ENCODE measurements at places on chromosomes 13 and 19.

GRCh38 chr13:98239162-98240076, 62.4 kb upstream of the RNF113B start:
- no peak for DNase-seq

DNA sequence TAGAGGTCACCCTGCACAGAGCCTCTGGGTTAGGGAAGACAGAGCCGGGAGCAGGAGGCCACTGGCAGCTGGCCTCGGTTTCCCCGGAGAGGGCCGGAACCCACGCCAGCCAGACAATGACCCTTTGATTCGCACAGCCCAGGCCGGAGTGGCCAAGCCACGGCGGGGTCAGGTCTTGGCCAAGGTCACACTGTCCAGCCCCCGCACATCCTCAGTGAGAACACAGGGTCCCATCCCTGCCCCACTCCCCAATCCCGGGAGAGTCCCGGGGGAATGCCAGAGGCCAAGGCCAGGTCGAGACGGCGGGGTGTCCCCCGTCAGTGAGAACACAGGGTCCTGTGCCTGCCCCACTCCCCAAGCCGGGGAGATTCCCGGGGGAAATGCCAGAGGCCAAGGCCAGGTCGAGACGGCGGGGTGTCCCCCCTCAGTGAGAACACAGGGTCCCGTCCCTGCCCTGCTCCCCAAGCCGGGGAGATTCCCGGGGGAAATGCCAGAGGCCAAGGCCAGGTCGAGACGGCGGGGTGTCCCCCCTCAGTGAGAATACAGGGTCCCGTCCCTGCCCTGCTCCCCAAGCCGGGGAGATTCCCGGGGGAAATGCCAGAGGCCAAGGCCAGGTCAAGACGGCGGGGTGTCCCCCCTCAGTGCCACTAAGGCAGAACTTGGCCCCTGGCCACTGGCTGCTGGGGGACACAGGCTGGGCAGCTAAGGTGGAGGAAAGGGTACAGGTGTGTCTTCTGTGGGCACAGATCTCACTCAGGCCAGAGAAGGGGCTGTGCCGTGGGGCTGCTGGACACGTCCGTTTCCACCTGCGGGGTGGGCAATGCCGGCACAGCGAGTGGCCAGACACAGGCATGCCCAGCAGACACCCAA, 1.7 kb upstream of the FSTL3 start:
- no peak for DNase-seq

DNA sequence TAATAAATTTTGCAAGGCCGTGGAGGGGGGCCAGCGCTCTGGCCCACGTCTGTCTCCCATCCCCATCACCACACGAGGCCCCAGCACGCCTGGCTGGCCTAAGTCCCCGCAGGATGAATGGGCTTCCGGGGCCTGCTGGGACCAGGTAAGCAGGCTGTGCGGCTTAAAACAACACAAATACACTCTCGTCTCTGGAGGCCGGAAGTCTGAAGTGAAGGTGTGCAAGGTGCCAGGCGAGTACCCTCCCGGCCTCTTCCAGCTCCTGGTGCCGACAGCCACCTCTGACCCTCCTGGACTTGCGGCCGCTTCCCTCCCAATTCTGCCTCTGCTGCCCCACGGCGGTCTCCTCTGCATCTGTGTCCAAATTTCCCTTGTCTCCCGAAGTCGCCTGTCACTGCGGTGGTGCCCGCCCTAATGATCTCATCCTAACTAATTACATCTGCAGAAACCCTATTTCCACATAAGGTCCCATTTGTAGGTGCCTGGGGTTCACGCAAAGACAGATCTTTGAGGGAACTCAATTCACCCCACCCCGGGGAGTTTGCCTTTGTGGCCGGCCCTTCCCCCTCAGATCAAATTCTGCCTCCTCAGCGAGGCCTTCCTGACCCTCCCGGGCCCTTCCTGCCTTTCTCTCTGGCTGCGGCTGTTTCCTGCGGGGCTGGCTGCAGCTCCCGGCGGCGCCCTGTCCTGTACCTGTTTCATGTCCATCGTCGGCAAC, 8.1 kb upstream of the PTBP1 start:
- DNase-seq = no peak

DNA sequence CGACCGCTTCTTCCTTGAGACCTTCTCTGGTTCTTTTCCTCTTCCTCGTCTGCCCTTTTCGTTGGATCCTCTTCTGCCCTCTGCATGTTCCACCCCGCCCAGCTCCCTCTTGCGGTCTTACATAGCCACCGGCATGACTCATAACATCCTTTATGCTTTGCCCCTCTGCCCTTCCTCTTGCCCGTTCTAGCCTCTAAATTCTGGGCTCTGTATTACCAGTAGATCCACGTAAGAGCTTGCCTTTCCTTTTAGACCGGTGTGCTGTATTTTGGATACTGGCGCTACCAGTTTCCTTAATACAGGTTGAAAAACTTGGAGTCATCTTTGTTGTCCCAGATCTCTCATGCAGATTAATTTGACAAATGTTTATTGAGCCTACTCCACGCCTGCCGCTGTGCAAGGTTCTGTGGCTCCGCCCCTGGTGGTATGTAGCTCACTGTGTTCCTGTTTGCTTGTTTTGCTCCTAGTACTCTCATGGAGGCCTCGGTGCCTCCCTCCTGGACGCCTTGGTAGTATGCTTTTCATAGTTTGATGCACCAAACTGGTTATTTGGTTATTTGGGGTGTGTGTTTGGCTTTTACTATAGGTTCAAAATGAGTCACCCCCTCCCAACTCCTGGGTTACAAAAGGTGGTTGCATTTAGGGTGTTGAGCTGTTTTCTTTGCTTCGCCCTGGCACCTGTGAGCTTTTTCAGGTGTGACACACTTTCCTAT, 1.7 kb downstream of the GTF3A start:
- peak; percentile 64 for DNase-seq

DNA sequence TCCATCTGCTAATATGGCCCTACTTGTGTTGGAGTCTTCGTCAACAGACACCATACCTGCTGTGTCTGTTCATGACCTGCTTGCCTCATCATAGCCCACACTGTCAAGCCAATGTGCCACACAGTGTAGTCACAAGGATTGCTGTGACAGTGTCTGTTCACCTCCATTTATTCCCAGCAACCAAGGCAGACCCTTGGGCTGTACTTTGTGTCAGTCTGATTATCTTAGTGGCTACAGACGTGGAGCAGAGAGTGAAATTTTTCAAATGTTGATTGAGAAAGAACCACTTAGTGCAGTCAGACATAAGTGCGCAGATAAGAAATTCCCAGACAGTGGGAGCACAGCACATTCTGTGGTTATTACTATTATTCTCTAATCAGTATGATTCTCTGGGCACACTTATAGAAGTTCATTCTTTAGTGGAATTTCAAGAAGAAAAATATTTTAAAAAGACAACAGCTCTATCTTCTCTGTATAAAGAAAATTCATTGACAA, 184.6 kb downstream of the GPC6 start:
- no peak for DNase-seq

GRCh38 chr13:26882731-26883130, 122.1 kb upstream of the GPR12 start:
- DNase-seq = no peak

DNA sequence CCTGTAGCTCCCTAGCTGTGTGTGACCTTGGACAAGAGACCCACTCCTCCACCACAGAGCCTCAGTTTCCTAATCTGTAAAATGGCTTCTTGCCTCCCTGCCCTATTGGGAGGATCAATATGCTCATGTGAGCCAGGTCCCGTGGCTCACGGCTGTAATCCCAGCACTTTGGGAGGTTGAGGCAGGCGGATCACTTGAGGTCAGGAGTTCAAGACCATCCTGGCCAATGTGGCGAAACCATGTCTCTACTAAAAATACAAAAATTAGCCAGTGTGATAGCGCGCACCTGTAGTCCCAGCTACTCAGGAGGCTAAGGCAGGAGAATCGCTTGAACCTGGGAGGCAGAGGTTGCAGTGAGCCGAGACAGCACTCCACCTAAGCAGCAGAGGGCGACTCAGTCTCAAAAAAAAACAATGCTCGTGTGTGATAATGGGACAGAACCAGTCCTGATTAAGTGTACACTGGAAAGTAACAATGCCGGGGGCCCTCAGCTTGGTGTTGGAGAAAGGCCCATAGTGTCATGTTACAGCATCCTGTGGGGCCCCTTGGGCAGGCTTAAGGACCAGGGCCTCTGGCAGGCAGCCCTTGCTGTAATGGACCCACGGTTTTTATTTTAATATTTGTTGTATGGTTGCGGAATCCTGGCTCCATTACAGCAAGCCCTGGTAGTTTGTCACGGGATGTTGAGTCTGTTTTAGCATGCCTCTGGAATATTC, 6.8 kb downstream of the RPS11 start:
- peak; percentile 94 for DNase-seq

DNA sequence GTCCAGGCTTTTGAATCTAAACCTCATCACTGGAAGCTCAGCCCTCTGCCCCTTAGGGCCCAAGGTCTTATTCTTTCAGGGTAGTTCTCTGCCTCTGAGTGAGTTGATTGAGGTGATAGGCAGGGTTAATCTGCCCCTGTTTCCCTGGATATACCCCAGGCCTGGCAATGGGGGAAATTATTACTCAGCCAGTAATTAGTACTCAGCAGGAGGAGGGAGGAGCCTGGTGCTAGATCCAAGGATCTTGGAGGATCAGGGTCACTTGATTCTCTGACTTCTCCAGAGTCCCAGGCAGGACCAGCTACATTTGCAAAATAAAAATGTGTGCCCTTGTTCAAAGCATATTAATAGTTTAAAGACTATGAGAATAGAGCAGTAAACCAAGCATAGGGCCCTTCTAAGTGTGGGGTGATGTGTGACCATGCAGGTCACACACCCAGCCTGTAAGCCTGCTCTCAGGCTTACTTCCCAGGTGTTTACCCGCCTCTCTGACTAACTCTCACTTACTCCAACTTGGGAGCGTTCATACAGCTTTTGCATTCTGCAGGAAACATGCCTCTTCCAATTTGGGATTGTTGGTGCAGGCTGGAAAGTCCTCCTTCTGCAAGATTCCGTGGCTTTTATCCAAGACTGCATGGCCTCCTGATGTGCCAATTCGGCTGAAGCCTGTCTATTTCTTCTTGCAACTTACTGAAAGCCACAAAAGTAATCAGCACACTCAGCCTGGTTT, 7.9 kb upstream of the STK24 start:
- DNase-seq = no peak

- no peak for DNase-seq
These were observed 7.2 kb downstream of the RPL36 start for GRCh38 chr19:5697022-5697889.

DNA sequence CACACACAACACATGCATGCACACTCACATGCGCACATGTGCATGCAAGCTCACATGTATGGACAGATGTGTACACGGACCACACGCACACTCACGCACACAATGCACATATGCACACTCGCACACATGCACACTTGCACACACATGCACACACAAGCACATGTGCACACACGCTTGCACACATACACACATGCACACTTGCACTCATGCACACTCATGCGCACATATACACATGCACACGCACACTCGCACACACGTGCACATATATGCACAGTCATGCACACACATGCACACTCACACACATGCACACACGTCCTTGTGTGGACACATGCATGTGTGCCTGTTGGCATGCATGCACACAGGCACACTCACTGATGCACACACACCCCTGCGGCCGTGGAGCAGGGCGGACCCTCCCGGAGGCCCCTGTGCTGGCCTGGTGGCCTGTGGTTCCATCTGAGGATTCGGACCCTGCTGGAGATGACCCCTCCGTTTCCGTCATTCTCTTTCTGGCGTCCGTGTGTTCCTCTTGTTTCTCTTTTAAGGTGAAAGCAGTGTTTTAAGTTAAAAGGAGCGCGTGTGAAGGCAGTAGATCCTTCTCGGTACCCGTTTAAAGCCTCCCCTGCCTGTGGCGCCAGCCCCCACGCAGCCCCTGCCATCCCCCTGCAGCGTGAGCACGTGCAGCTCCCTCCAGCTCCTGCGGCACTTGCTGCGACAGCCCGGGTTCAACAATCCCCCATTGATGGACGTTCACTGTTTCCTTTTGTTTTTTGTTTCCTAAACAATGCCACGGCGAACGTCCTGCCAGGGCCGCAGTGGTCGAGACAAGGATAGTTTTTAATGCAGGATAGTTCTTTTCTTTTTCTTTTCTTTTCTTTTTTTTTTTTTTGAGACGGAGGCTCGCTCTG, 5.6 kb downstream of the NDUFS7 start:
- DNase-seq = no peak

DNA sequence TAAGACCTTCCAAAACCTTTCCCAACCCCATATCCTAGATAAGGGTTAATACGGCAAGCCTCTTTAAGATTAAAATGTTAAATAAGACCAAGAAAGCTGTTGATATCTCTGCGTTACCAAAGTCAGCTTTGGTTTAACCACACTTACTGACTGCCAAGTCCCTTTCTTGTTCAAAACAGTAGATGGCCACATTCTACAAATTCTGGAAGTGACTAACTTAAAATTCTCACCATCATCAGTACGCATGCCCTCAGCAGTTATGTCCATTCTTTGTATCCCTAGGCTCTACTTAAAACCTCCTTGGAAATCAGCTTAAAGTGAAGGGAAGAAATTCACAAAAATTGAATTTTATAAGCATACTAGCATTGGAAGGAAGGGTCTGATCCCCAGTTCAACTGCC, 23.6 kb downstream of the SOHLH2 start:
- no peak for DNase-seq

DNA sequence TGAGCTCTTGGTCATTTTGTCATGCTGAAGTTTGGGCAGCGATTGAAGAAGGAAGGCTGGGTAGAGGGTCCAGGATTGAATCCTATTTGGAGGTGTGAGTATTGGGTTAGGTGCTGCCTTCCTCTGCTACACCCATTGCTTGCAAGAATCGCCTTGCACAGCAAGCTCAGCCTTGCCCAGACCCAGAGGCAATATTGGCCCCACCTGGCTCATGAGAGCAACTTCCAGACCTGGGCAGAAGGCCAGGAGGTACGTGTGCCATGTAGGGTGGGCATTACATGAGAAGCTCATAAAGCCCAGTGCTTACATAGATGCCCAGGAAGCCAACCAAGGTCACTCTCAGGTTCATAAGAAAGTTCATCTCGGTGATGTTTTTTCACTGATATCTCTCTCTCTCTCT, 718.0 kb downstream of the EFNB2 start:
- DNase-seq = no peak

GRCh38 chr19:39347332-39348164, 5.3 kb downstream of the SAMD4B start:
- no peak for DNase-seq

GRCh38 chr19:47539747-47540311, 25.0 kb upstream of the NAPA start:
- DNase-seq = no peak

- no peak for DNase-seq
These were observed 413.1 kb upstream of the ARGLU1 start for GRCh38 chr13:106981051-106981450.

GRCh38 chr13:113742000-113742441, 17.0 kb upstream of the TMEM255B start:
- DNase-seq = peak; percentile 39

DNA sequence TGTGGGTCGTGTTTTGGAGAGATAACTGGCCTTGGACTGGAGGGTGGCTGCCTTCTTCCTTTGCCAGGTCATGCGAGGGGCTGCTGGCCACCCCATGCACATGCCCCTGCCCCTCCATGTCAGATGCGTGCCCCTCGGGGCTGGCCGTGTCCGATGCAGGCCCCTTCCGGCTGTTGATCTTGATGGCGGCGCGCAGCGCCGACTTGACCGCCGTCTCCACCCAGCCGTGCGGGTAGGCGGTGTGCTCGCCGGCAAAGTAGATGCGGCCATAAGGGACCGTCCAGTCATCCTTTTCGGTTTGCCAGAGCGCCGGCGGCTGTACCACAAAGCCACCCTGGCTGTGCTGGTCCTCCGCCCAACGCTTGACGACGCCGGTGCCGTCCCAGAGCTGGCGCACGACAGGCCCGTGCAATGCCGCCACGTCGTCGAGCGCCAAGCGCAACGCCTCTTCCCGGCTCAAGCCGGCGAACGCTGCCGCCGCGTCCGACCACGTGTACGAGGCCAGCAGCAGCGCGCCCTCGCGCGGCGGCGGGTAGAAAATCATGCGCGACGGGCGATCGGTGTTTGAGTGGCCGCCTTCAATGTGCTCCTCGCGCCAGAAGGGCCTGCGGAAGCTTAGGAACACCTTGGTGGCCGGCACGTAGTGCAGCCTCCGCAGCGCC, 6.9 kb downstream of the IL4I1 start:
- DNase-seq = peak; percentile 43
